ENCODE measurements at places on chromosomes 2 and 18. TPM values are rescaled to one million over a fixed set of nuclear protein-coding genes. Genes with fewer than 3 reads are reported as not detected.

The FBXO48 gene
- total RNA-seq: 2.1 TPM

DNA sequence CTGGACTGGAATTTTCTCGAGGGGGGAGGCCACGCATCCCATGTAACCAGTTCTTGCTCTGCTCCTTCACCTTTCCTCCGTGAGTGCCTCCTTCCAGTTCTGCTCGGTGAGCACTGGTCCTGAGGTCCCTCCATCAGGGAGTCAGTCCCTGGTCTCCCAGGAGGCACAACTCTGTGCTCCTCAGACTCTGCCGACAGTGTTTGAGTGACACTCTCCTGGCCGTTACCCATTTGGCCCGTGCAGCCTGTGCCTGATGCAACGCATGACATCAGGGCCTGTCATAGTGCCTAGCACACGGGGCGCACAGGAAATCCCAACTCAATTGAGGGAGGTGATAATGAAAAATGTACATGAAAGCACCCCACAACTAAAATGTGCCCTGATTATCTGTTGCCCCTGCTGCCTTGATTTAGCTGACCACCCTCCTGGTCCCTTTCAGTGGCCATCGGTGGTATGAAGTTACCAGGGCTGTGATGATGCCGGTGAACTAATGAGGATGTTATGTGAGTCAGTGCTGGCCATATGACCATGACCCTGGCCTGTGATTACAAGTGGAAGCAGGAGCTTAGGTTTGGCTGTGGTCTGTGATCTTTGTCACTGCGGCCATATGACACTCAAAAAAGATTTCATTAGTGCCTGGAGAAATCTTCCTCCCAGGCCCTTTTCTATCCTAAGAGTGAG lies 144.6 kb downstream of the TDRD15 start:
- no peak for DNase-seq

The CDH7 gene
- total RNA-seq: not detected

DNA sequence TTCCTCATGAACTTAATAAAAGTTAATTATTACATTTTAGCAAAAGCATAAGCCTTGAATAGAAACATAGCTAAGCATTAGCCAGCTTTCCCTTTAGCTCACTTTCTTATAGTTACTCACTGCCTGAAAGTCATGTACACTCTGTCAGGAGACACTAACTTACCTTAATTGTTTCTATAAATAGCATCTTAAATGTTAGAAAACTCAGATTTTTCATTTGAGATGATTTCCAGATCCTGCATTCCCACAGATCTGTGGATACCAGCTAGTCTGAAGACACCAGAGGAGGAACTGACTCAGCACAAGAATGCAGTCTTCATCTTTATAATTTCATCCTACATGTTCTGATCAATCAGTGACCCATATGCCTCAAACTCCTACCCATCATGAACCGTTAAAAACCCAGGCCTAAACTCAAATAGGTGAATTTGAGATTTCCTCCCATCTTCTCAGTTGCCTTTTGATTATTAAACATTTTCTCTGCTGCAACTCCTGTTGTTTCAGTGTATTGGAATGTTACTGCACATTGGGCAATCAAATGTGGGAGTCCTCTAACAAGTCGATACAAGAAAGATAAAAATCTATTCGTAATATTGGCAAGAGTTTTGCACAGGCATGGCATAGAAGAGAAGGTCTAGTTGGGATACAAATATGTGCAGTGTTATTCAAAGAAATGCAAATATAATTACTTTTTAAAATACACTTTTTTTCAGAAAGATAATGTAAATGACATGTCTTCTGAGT lies 857.4 kb upstream of the CDH2 start:
- DNase-seq: no peak

DNA sequence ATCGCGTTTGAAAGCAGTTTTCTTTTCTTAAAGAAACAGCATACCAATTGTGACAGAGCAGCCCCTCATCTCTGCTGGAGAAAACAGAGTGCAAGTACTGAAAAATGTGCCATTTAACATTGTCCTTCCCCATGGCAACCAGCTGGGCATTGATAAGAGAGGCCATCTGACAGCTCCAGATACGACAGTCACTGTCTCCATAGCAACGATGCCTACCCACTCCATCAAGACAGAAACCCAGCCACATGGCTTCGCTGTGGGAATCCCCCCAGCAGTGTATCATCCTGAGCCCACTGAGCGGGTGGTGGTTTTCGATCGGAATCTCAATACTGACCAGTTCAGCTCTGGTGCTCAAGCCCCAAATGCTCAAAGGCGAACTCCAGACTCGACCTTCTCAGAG lies 9.5 kb downstream of the GRHL1 start:
- DNase-seq: no peak

The STK36 gene
- total RNA-seq: 18.9 TPM
